Left renal cortex interstitium (tissue), 4 donors: ENCODE measurements at places on chromosomes 16 and 17.

GRCh38 chr16:81633147-81633619 is 145.9 kb upstream of the PLCG2 start:
- no peak for DNase-seq

GRCh38 chr16:48438414-48438813 is 53.2 kb upstream of the SIAH1 start:
- no peak for DNase-seq

- DNase-seq: no peak
Observed at GRCh38 chr17:43360376-43360738, 38.4 kb upstream of the ARL4D start.

DNA sequence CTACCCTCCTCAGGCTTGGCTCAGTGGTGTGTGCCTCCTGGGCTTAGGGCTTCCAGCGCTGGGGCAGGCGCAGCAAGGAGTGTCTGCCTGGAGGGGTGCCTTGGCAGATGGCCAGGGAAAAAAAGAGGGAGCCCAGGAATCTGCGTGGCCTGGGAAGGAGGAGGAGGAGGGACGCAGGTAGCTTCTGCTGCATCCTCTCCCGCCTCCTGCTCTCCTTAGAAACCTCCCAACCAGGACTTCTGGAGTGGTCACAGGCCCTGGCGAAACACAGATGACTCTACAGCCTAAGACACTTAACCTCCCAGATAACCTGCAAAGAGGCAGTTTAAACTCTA is 7.3 kb upstream of the BCAR1 start:
- no peak for DNase-seq

- DNase-seq: peak; percentile 13
Observed at GRCh38 chr16:25988084-25988483, 296.3 kb downstream of the HS3ST4 start.

DNA sequence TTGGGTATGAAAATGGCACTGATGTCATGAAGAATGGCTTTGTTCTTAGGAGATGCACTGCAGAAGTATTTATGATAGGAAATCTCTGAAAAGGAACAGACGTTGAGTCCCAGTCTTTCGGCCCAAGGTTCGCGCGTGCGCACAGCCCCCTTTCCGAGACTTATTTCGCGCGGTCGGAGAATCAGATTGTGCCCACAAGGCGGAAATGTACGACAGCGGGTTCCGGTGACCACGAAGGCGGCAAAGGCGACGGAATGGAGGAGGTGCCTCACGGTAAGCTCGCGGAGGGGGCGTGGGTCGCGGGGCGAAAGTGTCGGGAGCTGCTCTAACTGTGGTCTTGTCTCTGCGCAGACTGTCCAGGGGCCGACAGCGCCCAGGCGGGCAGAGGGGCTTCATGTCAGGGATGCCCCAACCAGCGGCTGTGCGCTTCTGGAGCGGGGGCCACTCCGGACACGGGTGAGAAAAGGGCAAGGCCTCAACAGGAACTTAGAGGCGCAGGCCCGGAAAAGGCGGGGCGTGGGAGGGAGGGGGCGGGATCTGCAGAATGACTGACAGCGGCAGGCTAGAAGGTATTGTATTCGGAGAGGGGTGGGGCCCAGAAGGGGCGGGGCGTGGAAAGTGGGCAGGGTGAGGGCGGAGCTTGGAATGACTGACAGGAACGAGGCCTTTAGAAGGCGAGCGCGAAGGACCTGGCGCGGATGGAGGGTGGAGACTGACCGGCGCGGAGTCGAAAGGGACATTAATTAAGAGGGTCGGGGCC is at the start of gene NUBP1:
TSS of gene NUBP1 (plus strand) at position 233 of the 760 bp plus-strand sequence. CDS start at position 255, 22 bp downstream.
- peak; percentile 99 for DNase-seq

- DNase-seq: no peak
Observed at GRCh38 chr17:51439395-51440229, 179.3 kb downstream of the UTP18 start.

DNA sequence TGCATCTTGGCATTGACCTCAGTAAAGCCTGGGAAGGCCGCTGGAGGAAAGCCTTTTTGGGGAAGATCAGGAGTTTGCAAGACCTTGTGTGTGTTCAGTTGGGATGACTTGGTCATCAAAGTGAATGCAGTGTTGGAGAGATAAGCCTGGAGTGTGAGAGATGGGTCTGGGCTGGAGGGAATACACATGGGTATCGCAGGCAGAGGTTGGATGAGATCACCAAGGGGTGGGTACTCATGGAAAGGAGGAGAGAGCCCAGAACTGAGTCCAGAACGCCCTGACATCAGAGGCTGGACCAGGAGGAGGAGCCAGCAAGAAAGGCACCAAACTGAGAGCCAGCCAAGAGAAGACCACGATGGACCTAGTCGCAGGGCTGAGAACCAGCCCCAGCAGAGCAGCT is 35.2 kb downstream of the SDK2 start:
- DNase-seq: no peak

DNA sequence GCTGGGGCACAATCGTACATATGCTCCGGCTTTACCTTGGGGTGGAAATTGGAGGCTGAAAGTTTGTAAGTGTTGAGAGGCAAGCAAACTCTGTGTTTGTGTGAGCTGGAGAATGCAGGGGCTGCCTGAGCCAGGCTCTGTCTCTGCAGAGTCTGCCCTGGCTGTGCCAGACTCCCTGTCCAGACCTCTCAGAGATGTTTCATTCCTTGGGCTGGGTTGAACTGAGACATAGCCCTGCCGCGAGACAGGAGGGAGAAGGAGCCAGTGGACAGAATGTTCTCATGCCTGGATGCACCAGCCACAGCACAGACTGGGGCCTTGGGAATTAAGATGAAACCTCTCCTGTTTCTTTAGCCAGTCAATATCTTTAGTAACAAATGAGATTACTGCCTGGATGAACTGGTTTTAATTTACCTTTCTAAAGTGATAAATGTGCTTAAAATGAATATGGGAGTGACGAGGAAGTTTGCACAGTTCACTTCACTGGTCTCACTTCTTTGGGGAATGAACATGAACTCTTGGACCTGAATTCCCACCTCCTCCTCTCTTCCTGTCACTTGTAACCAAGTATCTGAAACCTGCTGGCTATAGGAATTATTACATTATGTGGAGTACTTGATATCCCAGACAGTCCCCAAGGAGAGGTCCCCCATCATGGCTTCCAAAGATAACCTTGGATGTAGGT is 40.1 kb downstream of the YPEL2 start:
- DNase-seq: no peak

GRCh38 chr17:13352747-13353415 is 248.8 kb downstream of the HS3ST3A1 start:
- no peak for DNase-seq

DNA sequence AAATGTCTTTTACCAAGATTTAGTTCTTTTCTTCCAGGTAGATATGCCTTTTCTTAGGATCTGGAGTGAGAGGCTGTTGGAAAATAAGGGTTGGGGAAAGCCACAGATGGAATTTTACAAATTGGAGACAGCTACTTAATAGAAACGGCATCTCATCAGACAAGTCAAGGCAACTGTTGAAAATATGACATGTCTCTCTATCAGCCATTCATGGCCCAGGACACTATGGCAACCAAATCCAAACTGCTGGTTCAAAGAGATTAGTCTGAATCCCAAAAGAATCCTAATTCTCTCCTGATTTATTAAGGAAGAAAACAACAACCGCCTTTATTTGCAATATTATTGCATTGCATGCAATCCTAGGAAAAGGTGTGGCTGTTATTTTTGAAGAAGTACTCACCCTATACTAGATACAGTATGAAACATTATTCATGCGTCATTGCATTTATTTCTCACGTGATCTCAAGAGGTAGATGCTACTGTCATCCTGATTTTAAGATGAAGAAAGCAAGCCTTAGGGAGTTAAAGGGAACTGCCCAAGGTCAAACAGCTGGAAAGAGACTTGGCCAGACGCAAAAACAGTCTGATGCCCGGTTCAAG is 12.6 kb upstream of the CEP20 start:
- no peak for DNase-seq

DNA sequence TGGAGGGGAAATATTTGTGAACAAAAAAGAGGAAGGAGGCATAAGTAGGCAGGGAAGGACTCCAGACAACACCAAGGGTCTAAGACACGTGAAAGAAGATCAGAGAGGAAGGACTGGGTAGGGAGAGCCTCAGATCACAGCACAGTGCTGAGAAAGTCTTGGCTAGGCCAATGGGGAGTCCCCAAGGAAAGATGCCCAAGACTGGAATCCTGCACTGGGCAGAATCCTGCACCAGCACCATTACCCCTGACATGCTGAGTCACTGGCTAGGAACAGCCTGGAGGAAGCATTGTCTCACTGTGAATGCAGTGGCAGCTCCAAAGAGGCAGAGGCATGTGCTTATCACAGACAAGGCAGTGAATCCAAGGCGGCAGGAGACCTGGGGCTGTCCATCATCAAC is 19.2 kb downstream of the CLEC19A start:
- no peak for DNase-seq

GRCh38 chr17:75110234-75110937 is 617 bp downstream of the ARMC7 start:
- DNase-seq: no peak

GRCh38 chr17:82458885-82459424 is 414 bp downstream of the NARF start:
- no peak for DNase-seq

DNA sequence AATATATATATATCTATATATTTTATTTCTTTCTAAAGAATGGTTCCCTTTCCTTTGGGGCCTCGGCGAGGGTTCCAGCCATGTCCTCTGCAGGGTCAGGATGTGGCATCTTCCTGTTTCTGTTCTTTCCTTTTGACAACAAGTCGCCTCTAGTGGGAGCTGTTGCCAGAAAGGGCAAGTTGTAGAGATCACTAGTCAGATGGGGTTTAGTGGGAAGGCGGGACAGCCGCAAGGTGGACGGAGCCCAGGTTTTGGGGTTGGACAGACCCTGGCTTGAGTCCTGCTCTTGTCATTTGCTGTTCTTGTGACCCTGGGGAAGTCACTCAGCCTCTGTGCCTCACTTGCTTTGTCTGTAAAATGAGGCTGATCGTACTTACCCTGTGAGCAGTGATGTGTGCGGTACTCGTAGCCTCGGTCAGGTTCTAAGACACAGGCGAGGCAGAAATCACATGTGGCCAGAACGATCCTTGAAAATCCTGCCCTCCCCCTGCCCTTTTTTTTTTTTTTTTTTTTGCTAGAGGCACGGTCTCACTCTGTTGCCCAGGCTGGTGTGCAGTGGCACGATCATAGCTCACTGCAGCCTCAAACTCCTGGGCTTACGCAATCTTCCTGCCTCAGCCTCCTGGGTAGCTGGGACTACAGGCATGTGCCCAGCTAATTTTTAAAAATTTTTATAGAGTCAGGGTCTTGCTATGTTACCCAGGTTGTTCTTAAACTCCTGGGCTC is 80.1 kb downstream of the ABCC6 start:
- no peak for DNase-seq

DNA sequence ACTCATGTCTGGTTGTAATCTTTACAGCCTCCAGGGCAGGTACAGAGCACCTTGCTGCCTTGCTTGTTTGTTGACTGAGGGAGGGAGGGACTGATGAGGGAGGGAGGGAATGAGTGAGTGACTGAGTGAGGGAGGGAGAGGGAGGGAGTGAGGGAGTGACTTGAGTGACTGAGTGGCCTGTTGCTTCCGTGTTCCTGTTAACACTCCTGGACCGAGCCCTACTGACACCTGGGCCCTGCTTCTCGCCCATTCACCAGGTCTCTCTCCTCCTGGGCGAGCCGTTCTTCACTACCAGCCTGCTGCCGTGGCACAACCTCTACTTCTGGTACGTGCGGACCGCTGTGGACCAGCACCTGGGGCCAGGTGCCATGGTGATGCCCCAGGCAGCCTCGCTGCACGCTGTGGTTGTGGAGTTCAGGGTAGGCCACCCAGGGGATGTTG is 41.2 kb downstream of the PRMT7 start:
- DNase-seq: no peak

GRCh38 chr16:12664164-12664733 is 139.4 kb downstream of the CPPED1 start:
- no peak for DNase-seq

GRCh38 chr16:70766658-70767057 is 34.3 kb downstream of the VAC14 start:
- no peak for DNase-seq

DNA sequence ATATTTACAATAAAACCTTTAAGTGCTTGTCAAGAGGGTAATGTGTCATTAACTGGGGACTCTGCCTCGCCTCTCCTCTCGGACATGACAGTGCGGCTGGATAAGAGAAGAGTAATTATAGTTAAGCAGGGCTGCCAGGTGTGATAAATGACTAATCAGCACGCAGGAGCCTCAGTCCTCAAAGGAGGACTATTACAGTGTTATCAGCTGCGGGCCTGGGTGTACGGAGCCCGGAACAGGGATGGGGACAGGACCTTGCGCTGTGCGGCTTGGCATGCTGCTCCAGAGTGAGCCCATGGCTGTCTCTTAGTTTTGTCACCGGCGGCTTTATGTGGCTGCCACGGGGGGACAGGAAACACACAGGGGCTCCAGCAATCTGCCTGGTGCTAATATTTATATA is 607.2 kb downstream of the MAF start:
- no peak for DNase-seq

- DNase-seq: no peak
Observed at GRCh38 chr16:54317101-54317611, 30.6 kb upstream of the IRX3 start.

DNA sequence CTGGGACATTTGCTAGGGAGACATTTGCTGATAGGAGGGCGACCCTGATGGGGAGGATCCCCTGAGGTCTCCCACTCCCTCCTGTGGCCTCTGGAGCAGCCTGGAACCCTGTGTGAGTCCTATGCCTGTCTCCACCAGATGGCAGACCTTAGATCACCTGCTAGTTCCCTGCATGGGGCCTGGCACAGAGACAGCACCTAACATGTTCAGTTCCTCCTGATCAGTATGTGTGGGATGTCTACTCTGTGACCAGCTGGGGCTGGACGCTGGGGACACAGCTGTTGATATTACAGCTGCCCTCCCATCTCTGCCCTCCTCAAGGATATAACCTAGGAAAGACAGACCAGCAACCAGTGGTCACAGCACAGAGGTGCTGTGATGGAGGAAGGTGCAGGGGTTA is 1.1 kb upstream of the ADCY7 start:
- DNase-seq: no peak

- DNase-seq: peak; percentile 9
Observed at GRCh38 chr17:75181608-75182318, 996 bp downstream of the SUMO2 start.

GRCh38 chr17:73595479-73595878 is 48.8 kb downstream of the SDK2 start:
- no peak for DNase-seq

DNA sequence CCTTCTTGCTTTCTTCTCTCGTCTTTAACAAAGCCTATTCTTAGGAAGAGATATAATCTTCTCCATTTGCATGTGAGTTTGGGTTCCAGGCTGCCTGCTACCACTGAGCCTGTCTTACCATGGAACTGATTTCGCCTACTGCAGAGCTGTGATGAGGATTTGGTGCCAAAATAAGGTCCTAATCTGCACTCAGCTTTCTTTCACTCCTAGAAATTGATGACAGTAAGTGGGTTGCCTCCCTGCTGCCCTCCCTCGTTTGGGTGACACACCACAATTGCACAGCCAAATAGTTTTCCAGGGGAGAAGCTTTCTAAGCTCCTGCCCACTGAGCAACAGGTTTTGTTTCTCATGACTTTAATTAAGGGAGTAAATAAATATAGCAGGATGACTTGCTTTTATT is 25.1 kb upstream of the ASIC2 start:
- DNase-seq: no peak

- DNase-seq: no peak
Observed at GRCh38 chr17:31313982-31314781, at the start of gene EVI2B. Gene EVI2B (minus strand): TSS chr17:31314054. CDS start chr17:31305609, 8,445 bp downstream.

- DNase-seq: no peak
Observed at GRCh38 chr17:31400481-31400950, 9.0 kb downstream of the RAB11FIP4 start.

- no peak for DNase-seq
Observed at GRCh38 chr17:10837921-10838320, at the start of gene PIRT. Gene PIRT (minus strand): TSS chr17:10838087. CDS start chr17:10825645, 12,442 bp downstream.
